T-cell (primary cell): ENCODE measurements at places on chromosomes 6 and 20. TPM values are rescaled to one million over a fixed set of nuclear protein-coding genes. Genes with fewer than 3 reads are reported as not detected.

- no peaks in the 10 kb centered on the region for H3K4me1 ChIP-seq
- no peak for DNase-seq
- H3K4me3 ChIP-seq: no peak overlapping the region
- no peaks in the 10 kb centered on the region for H3K36me3 ChIP-seq
- H3K27me3 ChIP-seq: no peaks in the 10 kb centered on the region
Observed at GRCh38 chr6:68994521-68994920, 359.4 kb downstream of the ADGRB3 start.

The C6orf52 gene
- 1.5 TPM for total RNA-seq

DNA sequence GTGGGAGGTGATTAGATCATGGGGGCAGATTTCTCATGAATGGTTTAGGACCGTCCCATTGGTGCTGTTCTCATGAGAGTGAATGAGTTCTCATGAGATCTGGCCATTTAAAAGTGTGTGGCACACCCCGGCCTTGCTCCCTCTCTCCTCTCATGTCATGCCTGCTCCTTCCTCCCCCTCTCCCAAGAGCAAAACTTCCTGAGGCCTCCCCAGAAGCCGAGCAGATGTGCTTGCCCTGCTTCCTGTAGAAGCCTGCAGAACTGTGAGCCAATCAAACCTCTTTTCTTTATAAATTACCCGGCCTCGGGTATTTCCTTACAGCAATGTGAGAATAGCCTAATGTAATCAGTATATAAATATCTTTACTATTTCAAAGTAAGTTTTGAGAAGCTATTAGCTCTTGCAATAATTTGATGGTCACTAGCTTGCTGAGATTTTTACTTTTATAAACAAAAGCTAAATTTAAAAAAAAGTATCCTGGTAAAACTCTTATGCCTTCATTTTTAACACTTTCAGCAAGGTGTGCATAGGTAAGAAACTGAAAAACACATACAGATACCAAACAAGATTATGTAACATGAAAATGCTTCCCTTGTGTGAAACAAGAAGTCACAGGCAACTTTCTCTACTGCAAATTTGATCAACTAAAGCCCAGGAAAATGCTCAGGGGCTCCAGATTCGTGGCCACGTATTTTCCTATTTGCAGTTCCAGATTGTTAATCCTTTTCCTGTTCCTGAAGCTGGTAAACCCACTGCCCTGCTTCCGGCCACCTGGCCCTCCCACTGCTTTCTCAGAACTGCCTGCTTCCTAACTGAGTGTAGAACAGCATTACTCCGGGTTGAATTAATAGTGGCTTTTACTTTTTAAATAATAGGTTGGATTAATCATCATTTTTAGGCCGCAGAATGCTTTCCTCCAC is 395.1 kb upstream of the CNR1 start:
- no peaks in the 10 kb centered on the region for H3K36me3 ChIP-seq
- no peak for DNase-seq
- no peak overlapping the region for H3K4me3 ChIP-seq
- no peak overlapping the region for H3K27ac ChIP-seq
- H3K4me1 ChIP-seq: no peaks in the 10 kb centered on the region

DNA sequence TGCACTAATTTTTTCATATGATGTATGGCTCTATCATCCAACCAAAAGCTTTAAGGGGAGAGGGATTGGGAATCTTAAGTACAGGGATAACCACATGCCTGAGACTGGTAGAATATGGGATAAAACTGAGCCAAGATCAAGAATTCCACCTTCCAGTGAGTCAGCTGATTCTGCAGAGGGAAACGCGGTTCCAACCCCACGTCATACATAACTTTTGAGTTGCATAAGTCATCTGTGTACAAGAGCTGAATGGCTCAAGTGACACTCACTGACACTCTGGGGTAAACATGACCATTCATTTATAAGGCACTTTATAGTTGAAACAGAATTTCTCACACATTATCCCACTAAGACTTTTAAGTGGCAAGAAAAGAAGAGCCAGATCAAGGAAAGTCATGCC is 16.4 kb downstream of the TRIM27 start:
- peaks cover 22% of the 10 kb centered on the region for H3K36me3 ChIP-seq
- no peak overlapping the region for H3K27ac ChIP-seq
- DNase-seq: no peak
- H3K27me3 ChIP-seq: no peaks in the 10 kb centered on the region
- H3K4me3 ChIP-seq: no peak overlapping the region

- H3K4me1 ChIP-seq: no peaks in the 10 kb centered on the region
- DNase-seq: no peak
- H3K27ac ChIP-seq: no peak overlapping the region
- no peaks in the 10 kb centered on the region for H3K36me3 ChIP-seq
- H3K4me3 ChIP-seq: no peak overlapping the region
Observed at GRCh38 chr6:133740816-133741215, 148.1 kb upstream of the TCF21 start.
